ENCODE measurements at places on chromosomes 3 and 15.
A peak's percentile ranks its signal among the peaks of the same experiment; 100 is the strongest.

DNA sequence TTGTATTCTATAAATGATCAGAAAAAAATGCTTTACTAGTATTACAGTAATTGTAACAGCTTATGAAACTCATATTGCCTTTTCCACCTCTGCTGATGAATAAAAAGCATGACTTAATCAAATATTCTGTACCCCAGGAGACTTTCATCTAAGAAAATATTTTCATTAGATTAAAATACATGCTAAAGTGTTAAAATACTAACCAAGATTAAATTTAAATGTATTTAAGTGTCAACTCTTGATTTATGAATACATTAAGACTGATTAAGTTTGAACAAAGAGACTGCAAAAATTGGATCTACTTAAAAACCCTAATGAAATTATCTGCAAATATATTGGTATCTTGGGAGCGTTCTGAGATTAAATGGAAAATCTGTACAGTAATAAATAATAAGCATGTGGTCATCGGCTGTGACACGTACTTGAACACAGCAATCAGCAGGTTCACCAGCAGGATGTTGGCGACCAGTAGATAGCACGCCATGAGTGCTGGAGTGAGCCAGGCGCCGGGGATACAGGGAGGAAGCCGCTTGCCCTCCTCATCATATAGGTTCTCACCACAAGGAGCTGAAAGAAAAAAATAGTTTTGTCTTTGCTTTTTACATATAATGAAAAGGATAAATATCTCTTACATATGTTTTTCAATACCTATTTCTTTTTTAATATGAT lies 36.6 kb upstream of the MTMR10 start:
- DNase-seq, result no peak

- DNase-seq, result no peak
Observed at GRCh38 chr15:39400821-39401550, 179.9 kb upstream of the THBS1 start.

DNA sequence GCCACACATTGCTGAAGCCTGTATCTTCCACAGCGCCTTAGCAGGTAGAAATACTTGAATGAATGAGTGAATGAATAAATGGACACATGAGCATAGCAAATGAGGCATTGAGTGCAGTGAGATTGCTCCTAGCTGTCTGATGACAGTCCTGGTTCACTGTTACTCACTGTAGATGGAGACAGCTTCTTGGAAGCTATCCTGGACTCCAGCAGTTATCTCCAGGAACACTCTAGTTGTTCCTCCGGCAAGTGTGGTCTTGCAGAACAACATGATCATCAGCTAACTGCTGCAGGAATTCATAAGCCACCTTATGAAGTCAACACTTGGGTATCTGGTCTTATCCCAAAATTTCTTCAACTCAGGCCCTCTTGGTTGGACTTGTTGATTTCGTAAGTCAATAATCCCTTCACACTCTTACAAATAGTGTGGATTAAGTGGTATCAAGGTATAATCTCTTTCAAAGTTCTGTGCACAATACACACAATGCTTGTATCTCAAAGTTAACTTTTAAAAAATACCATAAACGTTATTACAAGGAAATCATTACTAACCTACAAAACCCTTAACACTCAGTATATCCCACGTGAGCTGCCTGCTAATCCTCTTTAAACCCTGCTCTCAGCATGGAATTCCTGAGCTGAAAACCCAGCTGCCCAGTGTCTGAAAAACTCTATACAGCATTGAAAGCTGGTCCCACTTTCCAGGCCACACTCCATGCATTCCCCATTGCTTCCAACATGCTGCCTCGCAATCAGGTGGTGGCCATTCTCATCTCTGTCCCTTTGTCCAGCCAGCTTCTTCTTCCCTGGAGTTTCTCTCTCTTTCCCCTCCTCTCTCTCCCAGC lies 14.4 kb upstream of the ZBTB38 start:
- DNase-seq, result no peak

- DNase-seq, result peak; percentile 14
Observed at GRCh38 chr15:73684581-73685455, 635 bp downstream of the CD276 start.

GRCh38 chr3:39428745-39429201 lies 22.3 kb downstream of the RPSA start:
- DNase-seq, result no peak

GRCh38 chr3:124156866-124157712 lies 165.2 kb upstream of the ROPN1 start:
- DNase-seq, result no peak
